GF-D8 (cell line): ENCODE measurements at places on chromosomes 13 and 19.
A peak's percentile ranks its signal among the peaks of the same experiment; 100 is the strongest.

GRCh38 chr13:37640499-37640898 lies 41.9 kb upstream of the POSTN start:
- no peak for DNase-seq

GRCh38 chr19:18596752-18597157 lies 8.2 kb downstream of the REX1BD start:
- DNase-seq, result peak; percentile 42

GRCh38 chr19:31338069-31338776 lies 11.0 kb downstream of the TSHZ3 start:
- DNase-seq, result no peak

DNA sequence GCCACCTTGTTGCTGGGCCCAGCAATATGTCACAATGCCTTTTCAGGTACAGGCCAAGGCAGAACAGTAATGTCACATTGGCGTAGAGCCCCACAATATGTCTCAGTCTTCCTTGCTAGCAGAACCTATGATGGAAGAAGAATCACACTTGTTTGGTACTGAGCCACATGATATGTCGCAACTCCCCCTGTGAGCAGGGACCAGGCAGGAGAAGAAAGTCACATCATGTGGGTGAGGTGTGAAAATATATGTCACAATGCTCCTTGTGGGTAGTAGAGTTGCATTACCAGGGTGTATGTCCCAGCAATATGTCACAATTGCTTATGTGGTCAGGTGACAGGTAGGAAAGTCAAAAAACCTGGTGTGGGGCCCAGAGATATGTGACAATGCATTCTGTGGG lies 7.1 kb upstream of the ZNF91 start:
- DNase-seq, result no peak

DNA sequence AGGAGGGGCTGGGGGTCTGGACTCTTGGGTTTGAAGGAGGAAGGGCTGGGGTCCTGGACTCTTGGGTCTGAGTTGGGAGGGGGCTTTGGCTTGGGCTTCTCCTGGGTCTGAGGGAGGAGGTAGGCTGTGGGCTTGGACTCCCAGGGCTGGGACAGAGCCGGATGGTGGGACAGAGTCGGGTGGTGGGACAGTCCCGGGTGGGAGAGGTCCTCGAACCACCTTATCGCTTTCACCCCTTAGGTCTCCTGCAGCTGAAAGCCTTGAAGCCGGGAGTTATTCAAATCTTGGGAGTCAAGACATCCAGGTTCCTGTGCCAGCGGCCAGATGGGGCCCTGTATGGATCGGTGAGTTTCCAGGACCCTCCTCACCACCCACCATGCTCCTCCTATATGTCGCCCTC lies 1.4 kb downstream of the FGF21 start:
- no peak for DNase-seq

DNA sequence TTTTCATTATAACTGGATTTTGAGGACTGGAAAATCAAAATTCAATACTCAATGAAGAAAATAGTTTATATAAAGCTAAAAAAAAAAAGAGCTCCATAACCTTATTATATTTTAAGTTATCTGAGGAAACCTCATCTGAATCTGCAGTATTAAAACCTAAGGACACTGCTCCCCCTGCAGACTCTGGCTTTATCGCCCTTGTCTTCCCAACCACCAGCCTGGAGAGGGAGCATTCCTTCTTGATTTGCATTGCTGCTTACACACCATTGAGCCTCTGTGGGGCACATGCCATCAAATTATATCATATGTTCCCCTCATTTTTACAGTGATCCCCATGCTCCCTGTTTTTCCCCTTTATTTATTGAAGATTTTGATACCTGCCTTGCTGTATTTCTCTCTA lies 871.4 kb upstream of the GPC6 start:
- DNase-seq, result peak; percentile 44

GRCh38 chr13:26626271-26626670 lies 68.8 kb downstream of the WASF3 start:
- no peak for DNase-seq

GRCh38 chr19:46211201-46211881 lies 18.2 kb upstream of the IGFL1 start:
- DNase-seq, result no peak

DNA sequence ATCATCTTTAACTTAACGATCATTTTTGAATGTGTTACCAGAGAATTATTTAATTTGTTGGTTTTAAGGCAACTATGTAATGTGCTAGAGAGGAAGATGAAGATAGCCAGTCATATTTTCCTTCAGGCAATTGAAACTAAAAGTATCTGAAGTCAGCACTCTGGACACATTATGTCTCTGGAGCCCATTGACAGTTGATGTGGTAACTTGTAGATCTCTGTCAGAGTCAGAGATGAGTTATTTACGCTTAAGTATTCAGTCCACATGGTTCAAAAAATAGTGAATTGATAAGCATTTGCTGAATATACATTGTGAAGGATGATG lies 2.1 kb downstream of the ZMYM2 start:
- no peak for DNase-seq

DNA sequence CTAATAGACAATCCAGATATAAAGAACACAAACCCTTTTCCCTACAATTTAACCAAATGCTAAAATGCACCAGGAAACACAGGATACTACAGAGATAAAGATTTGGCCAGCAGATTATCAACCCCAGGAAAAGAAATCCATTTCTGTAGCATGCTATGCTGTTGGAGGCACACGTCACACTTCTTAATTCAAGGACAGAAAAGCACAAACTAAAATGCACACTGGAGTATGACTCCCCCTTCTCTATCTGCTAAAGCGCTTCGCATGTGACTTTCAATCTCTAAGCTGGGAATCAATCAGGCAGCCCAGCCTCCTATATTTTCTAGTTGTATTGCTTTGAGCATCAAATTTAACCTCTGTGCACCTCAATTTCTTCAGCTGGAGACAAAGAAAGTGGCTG lies 22.2 kb downstream of the ABCC4 start:
- no peak for DNase-seq

DNA sequence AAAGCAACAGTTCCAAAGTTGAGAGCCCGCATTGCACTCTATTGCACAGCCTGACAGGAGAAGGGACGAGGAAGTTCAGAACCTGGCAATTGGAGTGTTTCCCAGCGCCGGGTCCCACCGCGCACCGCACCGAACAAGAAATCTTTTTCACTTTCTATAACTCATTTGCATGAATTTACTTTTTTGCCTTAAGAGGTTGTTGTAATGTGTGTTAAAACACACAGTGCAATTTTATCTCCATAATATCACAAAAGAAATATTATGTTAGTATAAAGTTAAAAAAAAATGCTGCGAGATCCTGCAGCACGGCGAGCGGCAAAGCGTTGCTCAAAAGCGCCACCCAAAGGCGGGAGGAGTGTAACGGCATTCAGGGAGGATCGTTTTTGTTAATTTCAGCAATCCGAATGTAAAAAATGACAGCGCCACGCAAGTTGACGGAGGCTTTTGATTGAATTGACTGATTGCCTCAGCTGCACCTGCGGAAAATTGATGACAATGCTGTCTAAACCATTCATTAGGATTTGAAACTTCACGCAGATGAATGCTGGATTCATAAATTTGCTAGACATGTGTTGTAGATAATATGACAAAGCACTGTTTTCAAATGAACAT lies 303.6 kb upstream of the ZNF507 start:
- no peak for DNase-seq

GRCh38 chr19:41098762-41099161 lies 10.5 kb downstream of the CYP2A13 start:
- no peak for DNase-seq

GRCh38 chr19:30547246-30547645 lies 175.1 kb downstream of the ZNF536 start:
- DNase-seq, result no peak

DNA sequence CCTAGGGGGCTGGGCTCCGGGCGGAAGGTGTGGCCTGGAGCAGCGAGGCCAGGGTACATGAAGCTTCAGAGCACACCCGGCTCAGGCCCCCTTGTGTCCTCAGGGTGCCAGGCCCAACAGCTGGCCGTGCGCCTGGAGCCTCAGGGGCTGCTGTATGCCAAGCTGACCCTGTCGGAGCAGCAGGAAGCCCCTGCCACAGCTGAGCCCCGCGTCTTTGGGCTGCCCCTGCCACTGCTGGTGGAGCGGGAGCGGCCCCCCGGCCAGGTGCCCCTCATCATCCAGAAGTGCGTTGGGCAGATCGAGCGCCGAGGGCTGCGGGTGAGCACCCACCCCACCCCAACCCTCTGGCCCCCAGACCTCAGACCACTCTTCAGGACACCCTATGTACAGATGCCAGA lies 3.2 kb downstream of the SYDE1 start:
- DNase-seq, result no peak

DNA sequence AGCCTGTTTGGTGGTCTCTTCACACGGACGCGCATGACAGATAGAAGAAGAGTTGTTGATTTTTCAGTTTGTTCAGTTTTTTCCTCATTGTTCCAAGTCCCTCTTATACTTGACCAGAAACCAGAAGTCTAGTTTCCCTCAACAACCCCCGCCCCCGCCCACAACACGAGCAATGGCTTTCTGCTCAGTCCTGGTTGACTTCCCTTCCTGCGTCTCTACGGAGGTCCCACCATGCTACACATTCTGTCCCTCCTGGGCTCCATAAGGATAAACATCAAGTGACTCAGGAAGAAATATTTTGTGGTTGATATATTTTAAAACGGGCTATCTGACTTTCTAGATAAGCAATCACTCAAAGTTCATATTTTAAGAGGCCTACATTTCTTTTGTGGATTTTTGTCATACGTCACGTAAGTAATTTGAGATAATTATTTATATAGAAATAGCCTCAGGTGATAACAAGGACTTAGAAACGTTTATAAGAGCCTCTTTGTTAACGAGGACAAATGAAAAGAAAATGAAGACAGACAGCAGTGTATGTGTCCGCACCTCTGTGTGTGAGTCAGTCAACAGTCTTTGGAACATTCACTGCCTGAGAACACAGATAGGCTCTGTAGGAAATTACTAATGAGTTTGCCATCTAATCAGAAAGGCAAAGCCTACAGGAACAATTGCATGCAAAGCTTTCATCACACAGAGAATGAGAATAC lies 214.4 kb downstream of the RAP2A start:
- DNase-seq, result no peak

DNA sequence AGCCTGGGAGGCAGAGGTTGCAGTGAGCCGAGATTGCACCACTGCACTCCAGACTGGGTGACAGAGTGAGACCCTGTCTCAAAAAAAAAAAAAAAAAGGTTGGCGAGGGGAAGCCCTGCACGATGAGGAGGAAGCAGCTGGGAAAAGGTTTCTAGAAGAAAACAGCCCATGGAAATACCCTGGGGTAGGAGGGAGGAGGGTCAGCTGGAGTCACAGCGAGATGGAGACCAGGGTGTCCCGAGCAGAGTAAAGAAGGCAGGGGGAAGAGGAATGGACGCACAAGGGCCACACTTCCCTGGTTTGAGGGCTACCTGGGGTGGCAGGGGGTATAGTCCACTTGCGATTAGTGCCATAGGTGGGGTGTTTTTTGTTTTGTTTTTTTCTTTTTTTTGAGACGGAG lies 6.4 kb downstream of the KANK3 start:
- DNase-seq, result no peak

- peak; percentile 78 for DNase-seq
Measured at GRCh38 chr19:17021793-17022590, 4.6 kb downstream of the CPAMD8 start.

DNA sequence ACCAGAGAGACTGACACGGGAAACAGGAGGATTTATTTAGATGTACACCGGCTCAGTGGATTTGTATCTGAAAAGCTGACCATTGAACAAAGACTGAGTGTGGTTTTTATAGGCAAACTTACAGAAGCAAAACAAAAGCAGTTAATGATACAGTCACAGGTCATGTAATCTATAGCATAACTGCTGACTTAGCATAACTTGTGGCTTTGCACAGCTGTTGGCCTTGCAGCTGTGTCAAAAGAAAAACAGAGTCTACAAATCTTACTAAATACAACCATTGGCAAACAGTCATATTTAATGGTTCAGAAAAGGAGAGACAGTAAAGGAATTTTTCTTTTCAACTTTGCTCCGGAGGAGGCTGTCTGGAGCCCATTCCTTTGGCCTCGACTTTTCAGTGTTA lies 2.3 kb upstream of the ILF3 start:
- no peak for DNase-seq

DNA sequence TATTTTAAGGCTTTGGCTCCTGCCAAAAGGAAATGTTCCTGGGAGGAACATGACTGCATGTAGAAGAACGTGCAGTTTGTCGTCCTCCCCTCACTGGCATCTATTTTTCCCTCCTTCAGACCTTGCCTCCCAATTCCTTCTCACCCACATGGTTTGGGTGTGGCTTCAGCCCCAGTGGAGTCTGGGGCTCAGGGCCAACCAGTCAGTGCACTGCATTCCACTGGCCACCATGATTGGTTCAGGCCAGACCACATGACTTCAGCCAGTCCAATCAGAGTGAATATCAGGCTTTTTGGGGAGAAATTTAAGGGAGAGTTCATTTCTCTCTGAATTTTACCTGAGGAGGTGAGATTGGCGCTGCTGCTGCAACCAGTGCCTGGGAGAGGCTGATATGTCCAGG lies 171.6 kb downstream of the ZIC5 start:
- DNase-seq, result no peak

DNA sequence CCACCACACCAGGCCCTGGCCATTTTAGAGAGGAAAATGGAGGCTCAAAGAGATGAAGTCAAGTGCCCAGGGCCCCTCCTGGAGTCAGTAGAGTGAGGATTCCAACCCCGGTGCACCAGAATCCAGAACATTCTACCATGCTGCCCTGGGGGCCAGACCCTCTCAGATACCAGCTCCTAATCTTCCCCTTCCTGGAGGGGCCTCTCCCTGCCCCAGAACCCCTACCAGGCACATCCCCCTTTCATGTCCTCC lies 11.1 kb downstream of the CAPN12 start:
- no peak for DNase-seq

DNA sequence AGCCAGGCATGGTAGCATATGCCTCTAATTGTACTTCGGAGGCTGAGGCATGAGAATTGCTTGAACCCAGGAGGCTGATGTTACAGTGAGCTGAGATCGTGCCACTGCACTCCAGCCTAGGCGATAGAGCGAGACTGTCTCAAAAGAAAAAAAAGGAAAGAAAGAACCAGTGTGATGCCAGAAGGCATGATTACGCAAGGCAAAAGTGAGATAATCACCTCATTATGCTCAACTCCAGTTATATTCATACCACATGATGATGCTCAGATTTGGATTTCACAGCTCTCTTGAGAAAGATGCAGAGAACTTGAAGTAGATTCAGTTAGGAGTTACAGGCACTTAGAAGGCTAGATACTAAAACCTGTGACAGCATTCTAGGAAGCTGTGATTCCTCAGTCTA lies 21.8 kb downstream of the RCBTB1 start:
- DNase-seq, result no peak
